ENCODE measurements at places on chromosomes 13 and 19.

DNA sequence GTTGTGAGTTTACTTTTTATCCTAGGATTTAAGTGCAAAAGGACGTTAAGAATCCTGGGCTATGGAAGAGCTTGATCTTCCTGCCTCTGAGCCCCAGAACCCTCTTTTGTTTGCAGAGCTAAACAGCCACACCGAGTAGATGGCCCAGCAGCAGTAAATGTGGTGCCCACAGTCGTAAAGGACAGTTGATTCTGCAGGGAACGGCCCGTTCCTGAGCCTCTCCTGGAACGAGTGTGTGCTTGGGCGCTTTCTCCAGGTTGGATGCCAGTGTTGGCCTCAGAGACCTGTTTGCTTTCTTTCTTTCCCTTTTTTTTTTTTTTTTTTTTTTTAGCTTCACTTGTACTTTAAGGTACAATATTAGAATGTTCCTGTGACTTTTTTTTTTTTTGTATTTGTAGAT lies 41.7 kb downstream of the SPATA13 start:
- no peak for DNase-seq

DNA sequence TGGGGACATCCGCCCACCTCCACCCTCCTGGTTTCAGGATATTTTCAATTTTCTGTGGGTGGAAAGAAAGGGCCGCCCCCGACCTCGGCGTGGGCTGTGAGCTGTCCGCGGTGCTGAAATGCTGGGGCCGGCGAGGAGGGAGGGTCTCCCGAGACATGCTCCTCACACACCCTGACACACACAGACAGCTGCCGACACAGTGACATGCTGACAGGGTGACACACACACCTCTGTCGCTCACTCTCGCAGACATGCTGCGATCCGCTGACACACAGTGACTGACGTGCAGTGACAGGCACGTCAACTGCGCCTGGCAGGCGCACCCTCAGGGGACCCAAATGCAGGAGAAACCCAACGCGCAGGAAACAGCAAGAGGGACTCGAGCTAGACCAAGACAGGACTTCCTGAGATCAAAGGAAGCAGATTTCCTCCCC lies 25.1 kb upstream of the MEIS3 start:
- DNase-seq: no peak

- DNase-seq: no peak
These were observed 434.4 kb upstream of the TSHZ3 start for GRCh38 chr19:31783592-31783991.

- no peak for DNase-seq
These were observed 2.9 kb downstream of the CIC start for GRCh38 chr19:42271861-42272534.

- no peak for DNase-seq
These were observed 16.1 kb upstream of the TPT1 start for GRCh38 chr13:45356966-45357672.

DNA sequence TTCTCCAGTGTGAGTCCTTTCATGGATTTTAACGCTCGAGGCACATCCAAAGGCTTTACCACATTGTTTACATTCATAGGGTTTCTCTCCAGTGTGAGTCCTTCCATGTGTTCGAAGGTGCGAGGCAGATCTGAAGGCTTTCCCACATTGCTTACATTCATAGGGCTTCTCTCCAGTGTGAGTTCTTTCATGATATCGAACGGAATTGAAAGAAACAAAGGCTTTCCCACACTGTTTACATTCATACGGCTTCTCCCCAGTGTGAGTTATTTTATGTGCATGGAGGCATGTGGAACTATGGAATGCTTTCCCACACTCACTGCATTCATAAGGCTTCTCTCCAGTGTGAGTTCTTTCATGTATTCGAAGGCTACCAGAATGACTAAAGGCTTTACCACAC lies 5.2 kb upstream of the ZNF20 start:
- no peak for DNase-seq

DNA sequence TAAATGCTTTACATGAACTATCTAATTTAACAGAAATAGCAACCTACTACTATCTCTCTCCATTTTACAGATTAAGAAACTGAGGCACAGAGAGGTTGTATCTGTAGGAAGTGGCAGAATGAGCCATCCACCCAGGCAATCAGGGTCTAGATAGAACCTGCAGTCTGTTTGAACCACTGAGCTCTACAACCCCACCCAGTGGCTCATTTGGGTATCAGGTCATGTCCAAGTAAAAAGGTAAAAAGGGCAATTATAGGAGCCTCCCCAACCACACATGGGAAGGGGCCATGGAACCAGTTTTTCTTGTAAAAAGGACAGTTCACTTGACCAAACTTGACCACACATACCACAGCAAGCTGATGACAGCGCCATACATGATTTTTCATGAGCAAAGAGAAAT lies 92.9 kb upstream of the SGCG start:
- DNase-seq: peak; percentile 3

- no peak for DNase-seq
These were observed 4.9 kb downstream of the MEIS3 start for GRCh38 chr19:47414469-47414868.

- no peak for DNase-seq
These were observed 750.6 kb downstream of the DIAPH3 start for GRCh38 chr13:59413126-59413525.

- no peak for DNase-seq
These were observed 6.0 kb downstream of the PEX11G start for GRCh38 chr19:7482584-7483439.

GRCh38 chr13:82323101-82323500 lies 1559.2 kb downstream of the SLITRK1 start:
- DNase-seq: no peak

DNA sequence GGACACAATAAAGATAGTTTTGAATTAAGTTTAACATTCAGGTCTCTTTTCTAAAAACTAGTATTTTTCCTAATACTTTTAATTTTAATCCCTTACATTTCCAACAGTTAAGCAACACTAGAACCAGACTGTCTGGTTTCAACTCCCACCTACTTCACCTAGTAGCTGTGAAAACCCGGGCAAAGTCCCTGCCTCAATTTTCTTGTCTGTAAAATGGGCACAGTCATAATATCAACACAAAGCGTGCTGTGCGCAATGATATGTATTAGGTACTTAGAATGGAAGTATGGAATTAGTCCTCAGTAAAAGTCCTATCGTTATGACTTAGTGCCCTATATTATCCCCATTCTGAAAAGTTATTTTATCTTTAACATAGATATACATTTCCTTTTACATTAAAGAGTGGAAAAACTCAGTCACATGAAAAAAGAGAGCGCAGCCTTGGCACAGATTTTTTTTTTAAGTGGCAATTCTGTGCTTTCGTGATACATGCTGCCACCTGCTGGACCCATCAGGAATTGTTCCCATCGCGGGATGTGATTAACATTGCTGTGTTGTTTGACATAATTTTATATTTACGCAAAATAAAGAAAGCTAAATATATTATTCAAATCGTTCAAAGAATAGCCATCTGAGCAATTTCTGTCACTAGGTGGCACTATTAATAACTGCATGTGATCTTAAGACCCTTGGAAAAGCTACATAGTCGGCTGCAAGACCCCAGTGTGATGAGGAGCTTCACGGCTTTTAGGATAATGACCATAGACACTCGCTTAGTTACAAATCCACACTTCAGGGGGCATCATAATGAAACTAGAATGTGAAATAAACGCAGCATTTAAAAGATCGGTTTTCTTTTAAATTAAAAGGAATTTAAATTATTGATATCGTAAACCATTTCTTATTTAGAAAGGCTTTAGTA lies 59.9 kb downstream of the LIG4 start:
- DNase-seq: peak; percentile 41

DNA sequence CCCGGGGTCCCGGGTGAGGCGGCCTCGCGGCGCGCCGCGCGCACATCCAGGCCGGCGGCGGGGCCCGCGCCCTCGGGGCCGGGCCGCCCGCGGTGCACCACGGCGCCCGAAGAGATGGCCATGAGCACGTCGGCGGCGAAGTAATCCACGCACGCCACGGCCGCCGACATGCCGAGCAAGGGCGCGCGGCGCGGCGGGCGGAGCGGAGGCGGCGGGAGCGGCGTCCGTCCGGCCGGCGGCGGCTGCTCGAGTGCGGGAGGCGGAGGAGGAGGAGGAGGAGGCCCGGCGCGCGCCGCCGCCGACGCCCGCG lies at the start of gene KLF16:
TSS of gene KLF16 (minus strand) at position 252 of the 310 bp plus-strand sequence. CDS start at position 170, 82 bp downstream.
- no peak for DNase-seq

DNA sequence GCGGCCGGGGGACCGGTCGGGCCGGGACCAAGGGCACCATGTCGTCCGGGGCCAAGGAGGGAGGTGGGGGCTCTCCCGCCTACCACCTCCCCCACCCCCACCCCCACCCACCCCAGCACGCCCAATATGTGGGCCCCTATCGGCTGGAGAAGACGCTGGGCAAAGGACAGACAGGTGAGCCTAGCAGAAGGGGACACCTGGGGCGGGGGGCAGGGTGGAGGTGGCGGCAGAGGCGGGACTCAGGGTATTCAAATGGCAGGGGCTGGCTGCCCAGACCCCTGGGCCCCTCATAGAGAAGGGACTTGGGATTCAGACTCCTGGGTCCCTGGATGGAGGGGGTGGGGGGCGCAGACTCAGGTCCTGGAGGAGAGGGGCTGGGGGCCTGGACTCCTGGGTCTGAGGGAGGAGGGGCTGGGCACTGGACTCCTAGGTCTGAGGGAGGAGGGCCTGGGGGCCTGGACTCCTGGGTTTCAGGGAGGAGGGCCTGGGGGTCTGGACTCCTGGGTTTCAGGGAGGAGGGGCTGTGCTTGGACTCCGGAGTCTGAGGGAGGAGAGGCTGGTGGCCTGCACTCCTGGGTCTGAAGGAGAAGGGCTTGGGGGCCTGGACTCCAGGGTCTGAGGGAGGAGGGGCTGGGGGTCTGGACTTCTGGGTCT lies 735 bp downstream of the BRSK1 start:
- DNase-seq: no peak

DNA sequence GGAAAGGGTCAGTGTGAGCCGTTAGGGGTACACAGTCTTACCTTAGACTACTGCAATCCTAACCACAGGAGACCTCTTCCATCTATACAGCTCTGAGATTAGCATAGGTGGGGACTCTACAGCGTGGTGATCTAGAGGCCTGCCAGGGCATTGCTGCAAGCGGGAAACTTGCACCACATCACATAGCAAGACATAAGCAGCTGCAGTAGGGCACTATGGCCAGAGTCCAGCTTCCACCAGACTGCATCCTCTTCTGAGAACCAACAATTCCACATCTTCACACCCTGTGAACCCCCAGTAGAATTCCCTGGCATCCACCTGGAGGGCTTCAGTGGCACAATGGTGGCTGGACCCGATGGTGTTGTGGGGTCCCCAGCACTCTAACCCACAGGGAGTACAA lies 1564.3 kb upstream of the PRR20A start:
- no peak for DNase-seq

DNA sequence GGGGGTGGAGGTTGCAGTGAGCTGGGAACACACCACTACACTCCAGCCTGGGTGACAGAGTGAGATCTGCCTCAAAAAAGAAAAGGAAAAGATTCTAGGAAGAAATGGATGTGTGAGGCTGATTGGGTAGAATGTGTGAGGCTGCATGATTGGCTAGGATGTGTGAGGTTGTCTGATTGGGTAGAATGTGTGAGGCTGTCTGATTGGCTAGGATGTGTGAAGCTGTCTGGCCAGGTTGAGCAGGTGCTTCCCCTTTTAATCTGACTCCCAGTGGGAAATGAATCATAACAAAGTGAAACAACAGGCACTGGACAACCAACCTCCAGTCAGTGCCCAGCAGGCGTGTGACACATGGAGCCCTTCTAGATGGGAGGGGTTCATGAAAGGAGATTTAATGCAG lies 14.7 kb downstream of the C13orf46 start:
- no peak for DNase-seq

DNA sequence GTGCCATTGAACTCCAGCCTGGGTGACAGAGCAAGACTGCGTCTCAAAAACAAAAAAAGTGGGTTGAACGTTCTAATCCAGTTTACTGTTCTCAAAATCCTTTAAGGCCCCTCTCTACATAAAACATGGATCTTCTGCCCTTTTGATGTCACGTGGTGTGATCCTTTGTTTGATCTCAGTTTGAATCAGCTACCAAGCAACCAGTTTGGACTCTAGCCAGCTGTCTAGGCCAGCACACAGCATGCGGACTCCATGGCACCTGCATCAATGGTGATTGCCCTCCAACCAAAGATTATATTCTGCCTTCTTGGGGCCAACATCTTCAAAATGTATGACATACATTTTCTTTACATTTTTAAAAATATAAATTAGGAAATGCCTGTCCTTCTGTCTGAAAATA lies 365.4 kb downstream of the NDFIP2 start:
- DNase-seq: no peak

GRCh38 chr19:28859811-28860210 lies 353.1 kb downstream of the UQCRFS1 start:
- peak; percentile 56 for DNase-seq

DNA sequence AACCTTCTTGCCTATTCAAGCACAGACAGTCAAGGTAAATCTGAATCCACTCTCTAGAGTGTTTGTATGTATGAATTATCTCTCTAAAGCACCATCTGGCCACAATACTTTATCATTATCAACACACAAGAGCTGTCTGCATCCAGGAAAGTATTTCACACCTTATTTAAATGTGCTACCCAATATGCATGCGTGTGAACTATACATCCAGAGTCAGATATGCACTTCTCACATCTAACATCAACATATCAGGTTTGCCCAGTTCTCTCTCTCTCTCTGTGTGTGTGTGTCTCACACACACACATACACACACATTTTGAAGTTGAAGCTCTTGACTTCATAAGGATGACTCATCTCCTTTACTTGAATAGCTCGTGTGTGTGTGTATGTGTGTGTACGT lies 697.5 kb upstream of the PCDH20 start:
- DNase-seq: no peak

GRCh38 chr13:83377491-83377890 lies 504.8 kb downstream of the SLITRK1 start:
- DNase-seq: no peak

DNA sequence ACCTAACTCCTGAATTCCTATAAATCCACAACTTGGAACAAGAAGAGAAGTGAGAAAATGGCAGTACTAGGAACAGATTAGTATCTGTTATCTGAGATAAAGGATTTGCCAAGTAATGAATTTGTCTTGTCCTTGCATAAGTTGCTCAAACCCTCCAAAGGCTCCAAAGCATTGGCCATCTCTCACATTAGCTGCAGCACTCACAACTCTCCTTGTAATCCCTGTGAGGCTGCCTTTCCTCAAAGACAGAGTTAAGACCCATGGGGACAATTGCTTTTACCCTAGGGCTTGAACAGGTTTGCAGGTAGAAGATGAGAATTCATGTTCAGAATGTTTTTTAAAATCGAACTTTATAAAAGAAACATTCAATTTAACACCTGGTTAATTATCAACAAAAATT lies 1702.2 kb downstream of the EFNB2 start:
- DNase-seq: no peak

- DNase-seq: peak; percentile 51
These were observed 41.5 kb downstream of the WDFY2 start for GRCh38 chr13:51625555-51626345.

DNA sequence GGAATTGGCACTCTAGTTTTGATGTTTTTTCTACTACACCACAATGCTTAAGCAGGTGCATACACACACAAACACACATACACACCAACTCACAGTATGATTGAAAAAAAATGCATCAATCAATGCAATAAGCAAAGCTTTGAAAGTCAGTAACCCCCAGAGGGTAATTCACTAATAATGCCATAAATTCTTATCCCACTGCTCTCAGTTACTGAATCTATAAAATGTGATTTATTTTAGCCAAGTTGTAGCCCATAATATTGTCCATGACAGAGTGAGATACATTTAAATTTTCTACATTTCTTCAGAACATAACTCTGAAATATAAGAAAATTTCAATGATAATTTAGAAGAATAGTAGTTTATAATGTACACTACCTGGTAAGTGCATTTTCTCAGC lies 87.9 kb downstream of the LIG4 start:
- no peak for DNase-seq

- DNase-seq: no peak
These were observed 381.0 kb downstream of the TSHZ3 start for GRCh38 chr19:30968210-30968609.

- DNase-seq: peak; percentile 29
These were observed 62.2 kb upstream of the GTF3A start for GRCh38 chr13:27362064-27362751.
